ENCODE measurements at places on chromosomes 12 and 14.

DNA sequence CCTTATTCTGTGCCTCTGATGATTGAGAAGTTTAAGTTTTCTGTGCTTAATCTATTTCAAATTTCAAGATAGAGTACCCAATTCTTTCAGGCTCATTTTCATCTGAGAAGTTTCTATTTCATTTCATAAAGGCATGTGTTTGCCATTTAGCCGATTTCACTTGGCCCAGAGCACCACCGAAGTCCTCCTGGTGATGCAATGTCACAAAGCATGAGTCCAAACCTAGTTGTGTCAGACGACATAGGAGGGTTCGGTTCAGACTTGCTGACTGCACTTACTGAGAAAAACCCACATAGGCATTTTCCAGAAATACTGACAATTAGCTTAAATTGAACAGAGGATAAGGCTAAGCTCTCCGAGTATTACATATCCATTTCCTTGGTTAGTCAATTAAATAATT lies 152.4 kb upstream of the FAR2 start:
- no peaks in the 10 kb centered on the region for H3K36me3 ChIP-seq
- no peaks in the 10 kb centered on the region for H3K27me3 ChIP-seq
- no peak overlapping the region for H3K27ac ChIP-seq
- no peak overlapping the region for H3K4me3 ChIP-seq
- 0 out of 2 replicates have a peak, but pooled peaks cover 1% of the 10 kb centered on the region for H3K4me1 ChIP-seq

DNA sequence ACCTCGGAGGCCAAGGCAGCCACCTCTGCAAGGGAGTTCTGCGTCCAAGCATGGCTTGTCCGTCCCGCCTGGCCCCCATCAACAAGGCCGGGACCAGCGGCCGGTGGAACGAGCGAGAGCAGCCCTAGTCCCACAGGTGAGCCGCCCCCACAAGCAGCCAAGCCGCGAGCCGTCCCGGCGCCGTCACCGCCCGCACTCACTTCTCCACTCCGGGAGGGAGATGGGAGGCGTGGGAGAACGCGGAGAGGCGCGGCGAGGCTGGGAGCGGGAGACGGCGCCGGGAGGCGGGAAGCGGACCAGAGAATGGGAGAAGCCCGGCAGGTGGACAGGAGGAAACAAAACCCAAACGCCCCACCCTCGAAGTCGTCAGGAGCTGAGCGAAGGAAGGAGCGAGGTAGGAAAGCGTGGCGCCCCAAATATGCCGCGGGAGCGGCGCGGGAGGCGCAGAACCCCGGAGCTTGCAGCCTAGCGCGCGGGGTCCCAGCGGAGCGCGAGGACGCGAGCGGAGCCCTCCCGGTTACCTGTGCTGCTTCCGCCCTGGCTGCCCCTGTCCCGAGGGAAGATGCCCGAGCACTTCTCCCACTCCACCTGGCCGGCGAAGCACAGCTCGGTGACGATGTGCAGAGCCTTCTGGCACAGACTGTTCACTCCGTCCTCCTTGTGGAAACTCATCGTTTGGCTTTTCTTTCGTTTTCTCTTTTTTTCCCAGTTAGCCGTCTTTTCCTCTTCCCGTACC lies 600 bp downstream of the SYT10 start:
- peaks cover 11% of the 10 kb centered on the region for H3K27me3 ChIP-seq
- H3K4me1 ChIP-seq, result no peaks in the 10 kb centered on the region

DNA sequence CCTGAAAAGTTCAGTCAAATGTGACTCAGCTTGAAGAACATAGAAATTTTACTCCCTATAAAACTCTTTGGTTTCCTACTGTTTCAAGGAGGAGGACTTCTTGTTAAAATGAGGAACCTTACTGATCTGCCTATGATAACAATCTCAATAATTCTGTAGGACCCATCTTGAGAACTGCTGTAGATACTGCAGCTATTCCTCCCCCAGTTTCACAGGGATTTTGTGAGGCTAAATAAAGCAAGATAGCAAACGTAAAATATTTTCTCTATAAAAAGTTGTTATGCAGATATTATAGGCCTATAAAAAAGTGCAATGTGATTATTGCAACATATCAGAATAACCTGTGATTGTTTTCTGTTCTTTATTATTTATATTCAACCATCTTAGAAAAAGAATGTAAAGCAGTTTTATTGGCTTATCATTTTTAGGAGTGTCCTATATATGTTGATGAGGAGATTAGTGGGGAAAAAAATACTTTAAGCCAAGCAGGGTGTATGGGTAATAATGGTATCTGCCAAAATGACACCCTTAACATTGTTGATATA lies 12.1 kb downstream of the CLEC14A start:
- H3K4me1 ChIP-seq, result no peaks in the 10 kb centered on the region
- no peak overlapping the region for H3K27ac ChIP-seq
- H3K36me3 ChIP-seq, result no peaks in the 10 kb centered on the region
- no peak overlapping the region for H3K4me3 ChIP-seq

- no peak overlapping the region for H3K4me3 ChIP-seq
- no peak overlapping the region for H3K27ac ChIP-seq
- no peaks in the 10 kb centered on the region for H3K27me3 ChIP-seq
- H3K36me3 ChIP-seq, result no peaks in the 10 kb centered on the region
- H3K4me1 ChIP-seq, result no peaks in the 10 kb centered on the region
- DNase-seq, result no peak
Observed at GRCh38 chr14:34628681-34629135, 1.2 kb downstream of the SNX6 start.

- no peak overlapping the region for H3K4me3 ChIP-seq
- no peaks in the 10 kb centered on the region for H3K36me3 ChIP-seq
- no peaks in the 10 kb centered on the region for H3K4me1 ChIP-seq
- no peak overlapping the region for H3K27ac ChIP-seq
Observed at GRCh38 chr14:74140374-74140850, 55.7 kb downstream of the LIN52 start.

DNA sequence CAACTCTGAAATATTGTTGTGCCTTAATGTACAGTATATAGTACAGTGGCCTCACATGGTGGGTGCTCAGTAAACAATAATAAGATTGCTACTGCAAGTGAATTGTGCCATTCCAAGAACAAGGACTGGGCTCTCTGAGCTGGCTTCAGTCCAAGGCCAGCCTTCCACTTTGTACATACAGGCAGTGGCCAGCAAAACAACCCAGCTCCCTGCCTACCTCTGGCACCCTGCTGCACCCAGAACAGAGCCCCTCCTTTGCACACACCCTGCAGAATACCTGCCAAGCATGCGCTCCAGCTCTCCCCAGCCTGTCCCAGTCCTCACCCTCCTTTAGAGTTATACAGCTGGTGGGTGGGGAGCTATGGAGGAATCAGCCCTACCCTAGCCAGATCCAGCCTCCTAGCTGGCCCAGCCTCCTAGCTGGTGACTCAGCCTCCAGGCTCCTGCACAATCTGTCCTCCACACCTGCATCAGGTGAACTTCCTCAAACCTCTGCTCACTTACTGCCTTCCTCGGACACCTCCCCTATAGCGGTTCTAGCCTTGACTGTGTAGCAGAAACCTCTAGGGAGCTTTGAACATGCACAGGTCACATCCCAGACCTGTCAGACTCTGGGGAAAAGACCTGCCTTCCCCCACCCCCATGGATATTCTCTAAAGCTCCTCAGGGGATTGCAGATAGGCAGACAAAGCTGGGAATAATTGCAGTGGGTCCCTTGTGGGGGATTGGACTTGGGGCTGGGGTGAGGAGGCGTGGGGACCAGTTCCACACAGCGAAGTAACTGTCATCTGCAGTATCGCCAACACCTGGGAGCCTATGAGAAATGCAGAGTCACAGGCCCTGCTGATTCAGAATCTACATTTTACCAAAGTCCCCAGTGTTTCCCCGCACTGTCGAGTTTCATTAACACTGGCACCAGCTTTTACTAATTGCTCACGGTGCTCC lies 17.9 kb downstream of the ZDHHC22 start:
- DNase-seq, result no peak
- H3K27me3 ChIP-seq, result no peaks in the 10 kb centered on the region
- H3K4me3 ChIP-seq, result no peak overlapping the region
- H3K36me3 ChIP-seq, result no peaks in the 10 kb centered on the region
- H3K4me1 ChIP-seq, result peaks cover 5% of the 10 kb centered on the region

DNA sequence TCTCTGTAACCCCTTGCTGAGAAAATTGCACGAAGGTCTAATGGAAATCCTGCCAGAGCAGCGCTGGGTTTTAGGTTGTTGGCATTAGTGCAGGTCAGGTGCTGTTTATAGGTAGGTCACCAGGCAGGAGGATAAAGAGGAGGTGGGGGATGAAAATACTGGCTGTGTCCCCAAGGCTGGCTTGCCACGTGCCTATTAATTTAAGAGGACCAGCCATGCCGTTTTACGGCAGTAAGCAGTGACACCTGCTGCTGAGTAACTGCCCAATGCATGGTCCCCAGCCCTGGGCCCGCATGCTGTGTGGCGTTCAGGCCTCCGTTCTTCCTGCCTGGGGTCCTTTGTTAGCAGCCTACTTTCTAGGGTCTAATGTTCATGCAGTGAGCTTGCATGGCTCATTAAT lies 67.2 kb downstream of the WDR20 start:
- H3K27me3 ChIP-seq, result no peaks in the 10 kb centered on the region
- H3K27ac ChIP-seq, result no peak overlapping the region
- H3K4me1 ChIP-seq, result peaks cover 2% of the 10 kb centered on the region
- DNase-seq, result no peak

DNA sequence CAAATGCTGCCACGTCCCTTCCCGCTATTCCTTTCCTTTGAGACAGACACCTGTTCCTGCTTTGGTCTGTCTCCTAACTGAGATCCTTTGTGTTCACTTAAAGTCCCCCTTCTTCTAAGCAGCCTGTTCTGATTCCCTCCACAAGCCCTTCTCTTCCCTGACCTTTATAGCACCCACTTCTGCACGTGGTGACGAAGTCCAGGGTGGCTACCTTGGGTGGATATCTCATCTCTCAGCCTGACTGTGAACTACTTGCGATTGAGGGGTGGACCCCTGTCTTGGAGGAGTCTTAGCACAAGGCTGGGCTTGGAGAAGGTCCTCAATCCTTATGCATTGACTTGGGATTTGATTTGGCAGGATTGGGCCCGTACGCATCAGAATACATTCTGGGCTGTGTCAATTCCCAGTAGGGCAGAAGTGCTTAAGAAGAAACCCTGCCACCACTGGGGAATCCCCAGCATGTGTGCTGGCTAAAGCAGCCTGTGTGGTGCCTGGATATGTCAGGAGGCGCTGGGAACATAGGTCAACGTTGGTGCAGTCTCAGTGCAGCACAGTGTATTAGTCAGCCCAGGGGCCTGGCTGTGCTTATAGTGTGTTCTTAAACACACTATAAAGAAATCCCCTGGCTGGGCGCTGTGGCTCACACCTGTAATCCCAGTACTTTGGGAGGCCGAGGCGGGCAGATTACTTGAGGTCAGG lies 23.6 kb downstream of the KRT80 start:
- H3K4me3 ChIP-seq, result no peak overlapping the region
- no peaks in the 10 kb centered on the region for H3K36me3 ChIP-seq
- no peak overlapping the region for H3K27ac ChIP-seq
- H3K4me1 ChIP-seq, result peaks cover 3% of the 10 kb centered on the region

DNA sequence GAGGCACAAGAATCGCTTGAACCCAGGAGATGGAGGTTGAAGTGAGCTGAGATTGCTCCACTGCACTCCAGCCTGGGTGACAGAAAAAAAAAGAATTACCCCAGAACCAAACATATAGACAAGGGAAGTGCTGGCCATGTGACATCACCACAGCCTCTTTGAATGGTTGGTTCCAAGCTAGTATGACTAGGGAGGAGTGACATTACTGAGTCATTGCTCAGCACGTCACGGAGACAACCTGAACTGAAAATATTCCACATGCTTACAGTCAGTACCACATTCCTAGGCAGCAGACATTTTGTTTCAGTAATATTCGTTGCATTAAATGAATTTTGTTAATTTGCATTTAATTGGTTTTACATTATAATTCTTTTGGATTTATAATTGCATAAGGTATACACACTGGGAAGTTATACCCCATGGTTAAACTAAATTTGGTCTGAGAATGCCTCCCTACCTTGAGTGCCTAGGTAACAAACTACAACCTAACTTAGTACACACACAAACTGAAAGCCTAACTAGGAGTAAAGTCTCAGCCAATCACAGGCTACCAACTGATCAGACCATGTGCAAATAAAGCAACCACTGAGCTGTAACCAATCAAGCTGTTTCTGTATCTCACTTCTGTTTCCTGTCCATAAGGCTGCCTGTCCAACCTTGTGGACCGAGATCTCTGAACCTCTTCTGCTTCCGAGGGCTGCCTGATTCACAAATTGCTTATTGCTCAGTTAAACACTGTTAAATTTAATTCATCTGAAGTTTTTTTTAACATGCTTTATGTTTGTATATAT lies 164.4 kb downstream of the CAND1 start:
- H3K4me1 ChIP-seq, result no peaks in the 10 kb centered on the region
- H3K27me3 ChIP-seq, result no peaks in the 10 kb centered on the region
- H3K36me3 ChIP-seq, result no peaks in the 10 kb centered on the region
- H3K27ac ChIP-seq, result no peak overlapping the region

GRCh38 chr12:117863002-117863709 lies 105.6 kb downstream of the KSR2 start:
- H3K4me3 ChIP-seq, result no peak overlapping the region
- no peaks in the 10 kb centered on the region for H3K27me3 ChIP-seq

- no peak overlapping the region for H3K27ac ChIP-seq
- DNase-seq, result no peak
- H3K4me1 ChIP-seq, result no peaks in the 10 kb centered on the region
- H3K27me3 ChIP-seq, result no peaks in the 10 kb centered on the region
- no peak overlapping the region for H3K4me3 ChIP-seq
Observed at GRCh38 chr12:89311703-89312293, 40.5 kb downstream of the DUSP6 start.

DNA sequence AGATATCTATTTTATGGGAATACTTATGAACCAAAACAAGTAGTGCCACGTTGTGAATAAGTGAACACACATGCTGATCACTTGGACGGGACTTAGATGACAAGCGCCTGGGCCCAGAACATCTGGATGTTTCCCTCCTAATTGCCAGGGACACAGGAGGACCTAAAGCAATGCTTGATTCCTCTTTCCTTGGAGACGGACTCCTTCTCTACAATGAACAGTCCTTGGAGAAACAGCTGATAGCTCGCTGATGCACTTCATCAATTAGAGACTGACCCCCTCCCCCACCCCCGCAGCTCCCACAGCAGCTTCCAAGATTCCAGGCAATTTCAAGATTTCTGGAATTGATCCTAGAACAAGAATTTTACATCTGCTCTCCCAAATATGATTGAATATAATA lies 86.4 kb downstream of the ST8SIA1 start:
- no peaks in the 10 kb centered on the region for H3K27me3 ChIP-seq
- no peaks in the 10 kb centered on the region for H3K36me3 ChIP-seq
- no peak overlapping the region for H3K27ac ChIP-seq
- H3K4me3 ChIP-seq, result no peak overlapping the region
- H3K4me1 ChIP-seq, result no peaks in the 10 kb centered on the region

- H3K4me1 ChIP-seq, result peaks cover 2% of the 10 kb centered on the region
- H3K4me3 ChIP-seq, result no peak overlapping the region
- no peak for DNase-seq
- no peaks in the 10 kb centered on the region for H3K36me3 ChIP-seq
- H3K27ac ChIP-seq, result no peak overlapping the region
- peaks cover 1% of the 10 kb centered on the region for H3K27me3 ChIP-seq
Observed at GRCh38 chr14:20655851-20656250, 14.4 kb upstream of the OR6S1 start.

DNA sequence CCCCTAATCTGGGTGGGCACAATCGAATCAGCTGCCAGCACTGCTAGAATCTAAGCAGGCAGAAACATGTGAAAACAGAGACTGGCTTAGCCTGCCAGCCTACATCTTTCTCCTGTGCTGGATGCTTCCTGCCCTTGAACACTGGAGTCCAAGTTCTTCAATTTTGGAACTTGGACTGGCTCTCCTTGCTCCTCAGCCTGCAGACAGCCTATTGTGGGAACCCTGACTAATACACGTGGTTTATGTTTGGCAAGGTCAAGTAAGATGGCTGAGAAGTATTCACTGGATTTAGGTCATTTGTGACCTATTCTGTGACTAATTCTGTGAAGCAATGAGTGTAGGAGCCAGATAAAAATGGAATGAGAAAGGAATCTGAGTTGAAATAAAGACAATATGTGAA lies 11.0 kb downstream of the GPR135 start:
- no peaks in the 10 kb centered on the region for H3K4me1 ChIP-seq
- DNase-seq, result no peak
- no peaks in the 10 kb centered on the region for H3K27me3 ChIP-seq
